ENCODE measurements at places on chromosomes 12 and 14. TPM values are rescaled to one million over a fixed set of nuclear protein-coding genes. Genes with fewer than 3 reads are reported as not detected.

DNA sequence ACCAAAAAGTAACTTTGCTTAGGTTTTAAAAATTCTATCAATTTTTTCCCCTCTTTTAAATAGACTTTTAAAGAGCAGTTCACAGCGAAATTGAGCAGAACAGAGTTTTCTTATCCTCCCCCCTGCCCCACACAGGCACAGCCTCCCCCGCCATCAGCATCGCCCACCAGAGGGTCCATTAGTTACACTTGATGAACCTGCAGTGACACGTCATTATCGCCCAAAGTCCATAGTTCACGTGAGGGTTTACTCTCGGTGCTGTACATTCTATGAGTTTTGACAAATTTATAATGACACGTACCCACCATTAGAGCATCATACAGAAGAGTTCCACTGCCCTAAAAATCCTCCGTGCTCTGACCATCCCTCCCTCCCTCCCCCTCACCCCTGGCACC is 58.4 kb downstream of the FZD10 start:
- H3K27me3 ChIP-seq = no peaks in the 10 kb centered on the region
- no peak overlapping the region for H3K4me3 ChIP-seq
- no peaks in the 10 kb centered on the region for H3K4me1 ChIP-seq
- H3K36me3 ChIP-seq = no peaks in the 10 kb centered on the region
- DNase-seq = no peak

Gene PLEKHG7
- 1.3 TPM for total RNA-seq

DNA sequence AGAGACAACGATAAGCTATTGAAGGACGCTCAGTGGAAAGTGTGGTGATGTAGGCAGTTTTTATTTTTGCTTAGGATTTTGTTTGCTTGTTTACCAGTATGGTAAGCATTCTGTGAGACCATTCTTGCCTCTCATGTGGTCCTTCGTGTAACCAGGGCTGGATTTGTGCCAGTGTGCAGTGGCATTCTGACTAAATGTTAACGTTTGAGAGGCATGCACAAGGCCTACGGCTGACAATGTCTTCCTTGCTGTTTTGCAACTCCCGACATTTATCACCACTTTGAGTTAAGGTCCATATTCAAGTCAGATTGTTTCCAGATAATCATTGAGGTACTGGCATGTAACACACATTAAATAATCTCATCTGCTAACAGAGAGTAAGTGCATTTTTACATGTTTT is 102.3 kb upstream of the BCAT1 start:
- H3K36me3 ChIP-seq = no peaks in the 10 kb centered on the region
- no peaks in the 10 kb centered on the region for H3K27me3 ChIP-seq
- no peaks in the 10 kb centered on the region for H3K4me1 ChIP-seq
- no peak for DNase-seq
- H3K27ac ChIP-seq = peak overlapping the region; percentile 78

DNA sequence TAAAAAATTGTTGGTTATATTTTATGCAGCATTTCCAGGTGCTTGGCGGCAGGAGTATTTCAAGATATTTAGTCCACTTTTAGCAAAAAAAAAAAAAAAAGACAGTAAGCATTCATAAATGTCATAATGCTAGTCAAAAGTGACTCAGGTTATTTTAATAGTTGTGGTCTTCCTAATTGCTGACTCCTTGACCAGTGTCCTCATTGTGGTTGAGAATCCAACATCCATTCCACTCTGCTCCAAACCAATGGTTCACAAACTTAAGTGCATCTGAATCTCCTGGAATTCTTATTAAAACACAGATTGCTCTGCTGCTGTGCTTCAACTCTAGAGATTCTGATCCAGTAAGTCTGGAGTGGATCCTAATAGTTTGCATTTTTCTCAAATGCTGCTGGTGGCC is 71.4 kb downstream of the AKAP6 start:
- H3K36me3 ChIP-seq = no peaks in the 10 kb centered on the region
- no peaks in the 10 kb centered on the region for H3K27me3 ChIP-seq
- no peak overlapping the region for H3K4me3 ChIP-seq
- no peaks in the 10 kb centered on the region for H3K4me1 ChIP-seq

Gene ADAMTS20
- total RNA-seq = not detected

- H3K27ac ChIP-seq = no peak overlapping the region
- H3K4me3 ChIP-seq = no peak overlapping the region
- peaks cover 19% of the 10 kb centered on the region for H3K36me3 ChIP-seq
- no peak for DNase-seq
- H3K27me3 ChIP-seq = no peaks in the 10 kb centered on the region
These were observed 79.3 kb downstream of the PPP2R5C start for GRCh38 chr14:101840649-101841369.

DNA sequence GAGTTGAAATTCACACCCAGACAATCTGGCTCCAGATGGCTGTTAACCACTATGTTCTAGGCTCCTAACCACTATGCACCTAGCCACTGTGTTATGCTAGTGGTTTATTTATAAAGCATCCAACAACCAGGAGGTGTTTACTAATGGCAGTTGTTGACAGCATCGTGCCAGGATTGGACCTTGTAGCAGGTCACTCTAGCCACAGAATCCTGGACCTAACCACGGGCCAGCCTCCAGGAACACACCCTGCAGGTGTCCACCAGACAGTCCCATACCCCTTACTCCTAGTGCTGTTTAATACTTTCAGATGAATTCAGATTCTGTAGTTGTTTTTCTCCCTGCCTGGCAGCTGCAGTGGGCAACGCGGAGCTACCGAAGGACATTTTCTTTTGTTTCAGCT is 109.4 kb upstream of the MYL2 start:
- H3K4me3 ChIP-seq = no peak overlapping the region
- H3K4me1 ChIP-seq = peaks cover 10% of the 10 kb centered on the region
- H3K27me3 ChIP-seq = peaks cover 16% of the 10 kb centered on the region
- no peak overlapping the region for H3K27ac ChIP-seq

DNA sequence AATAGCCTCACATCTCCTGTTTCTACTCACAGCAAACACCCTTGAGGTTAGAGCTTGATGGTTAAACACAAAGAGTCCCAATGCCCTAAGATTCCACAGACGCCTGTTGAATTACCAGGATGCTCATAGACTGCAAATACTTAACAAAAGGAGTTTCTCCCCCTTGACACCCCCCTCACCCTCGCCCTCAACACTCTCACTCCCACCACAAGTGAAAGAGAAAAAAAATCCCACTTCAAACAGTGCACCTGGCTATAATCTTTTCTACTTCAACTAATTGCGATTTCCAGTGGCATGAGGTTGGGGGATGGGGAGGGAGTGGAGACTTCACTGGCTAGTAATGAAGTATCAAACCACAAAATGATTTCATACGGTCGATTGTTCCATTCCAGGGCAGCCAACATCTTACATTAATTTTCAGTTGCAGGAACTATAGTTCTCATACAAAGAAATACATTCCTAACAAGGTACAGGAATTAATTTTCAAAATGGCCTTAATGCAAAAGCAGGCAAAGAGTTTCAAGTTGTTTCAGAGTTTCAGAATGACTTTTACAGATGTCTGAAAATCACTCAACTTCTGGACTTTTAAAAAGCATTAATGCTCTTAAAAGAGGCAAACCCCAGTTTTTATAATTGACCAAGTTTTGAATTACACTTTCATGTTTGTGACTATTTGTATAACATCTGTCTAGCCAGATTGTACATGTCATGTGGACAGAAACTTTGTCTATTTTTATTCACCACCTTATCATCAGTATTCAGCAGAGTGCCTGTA is 390.7 kb downstream of the C12orf75 start:
- H3K27ac ChIP-seq = no peak overlapping the region
- DNase-seq = no peak
- no peak overlapping the region for H3K4me3 ChIP-seq
- no peaks in the 10 kb centered on the region for H3K27me3 ChIP-seq
- H3K4me1 ChIP-seq = no peaks in the 10 kb centered on the region

- no peak overlapping the region for H3K27ac ChIP-seq
- H3K27me3 ChIP-seq = no peaks in the 10 kb centered on the region
- DNase-seq = no peak
These were observed 55.0 kb downstream of the TPCN1 start for GRCh38 chr12:113276306-113276705.

DNA sequence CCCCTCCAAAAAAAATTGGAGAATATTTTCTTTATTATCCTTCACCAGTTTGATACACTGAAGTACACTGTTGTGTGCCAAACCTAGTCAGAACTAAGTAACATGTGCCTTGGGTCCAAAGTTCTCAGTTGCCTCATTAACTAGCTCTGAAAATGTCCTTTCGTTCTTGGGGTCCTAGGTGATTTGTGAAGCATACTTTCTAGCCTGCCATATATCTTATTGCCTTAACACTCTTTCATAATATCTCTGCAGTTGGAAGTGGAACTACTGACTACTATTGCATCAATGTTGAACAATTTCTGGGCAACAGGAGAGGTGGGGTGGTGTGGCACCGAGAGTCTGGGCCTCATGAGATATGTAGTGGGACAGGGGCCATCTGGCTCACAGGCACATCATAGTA is 592.9 kb upstream of the FBXO33 start:
- H3K36me3 ChIP-seq = no peaks in the 10 kb centered on the region
- no peaks in the 10 kb centered on the region for H3K27me3 ChIP-seq
- H3K4me1 ChIP-seq = no peaks in the 10 kb centered on the region

Gene RITA1
- total RNA-seq = 20.1 TPM

Gene LRR1
- total RNA-seq = 7.7 TPM

Gene FZD10
- total RNA-seq = 0.59 TPM
